ENCODE measurements at places on chromosomes 1 and 21.

DNA sequence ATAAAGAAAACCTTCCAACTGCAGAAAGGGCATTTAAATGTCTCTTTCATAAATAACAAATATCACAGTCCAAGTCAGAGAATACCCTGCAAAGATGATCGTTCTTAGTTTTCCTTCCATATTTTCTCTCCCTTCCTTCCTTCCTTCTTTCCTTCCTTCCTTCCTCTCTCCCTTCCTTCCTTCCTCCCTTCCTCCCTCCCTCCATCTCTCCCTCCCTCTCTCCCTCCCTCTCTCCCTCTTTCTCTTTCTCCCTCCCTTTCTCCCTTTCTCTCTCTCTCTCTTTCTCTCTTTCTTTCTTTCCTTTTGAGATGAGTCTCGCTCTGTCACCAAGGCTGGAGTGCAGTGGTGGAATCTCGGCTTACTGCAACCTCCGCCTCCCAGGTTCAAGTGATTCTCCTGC lies 29.0 kb upstream of the SCAF4 start:
- no peak for DNase-seq

- no peak for DNase-seq
Measured at GRCh38 chr1:110340207-110340468, 961 bp downstream of the RBM15 start.

DNA sequence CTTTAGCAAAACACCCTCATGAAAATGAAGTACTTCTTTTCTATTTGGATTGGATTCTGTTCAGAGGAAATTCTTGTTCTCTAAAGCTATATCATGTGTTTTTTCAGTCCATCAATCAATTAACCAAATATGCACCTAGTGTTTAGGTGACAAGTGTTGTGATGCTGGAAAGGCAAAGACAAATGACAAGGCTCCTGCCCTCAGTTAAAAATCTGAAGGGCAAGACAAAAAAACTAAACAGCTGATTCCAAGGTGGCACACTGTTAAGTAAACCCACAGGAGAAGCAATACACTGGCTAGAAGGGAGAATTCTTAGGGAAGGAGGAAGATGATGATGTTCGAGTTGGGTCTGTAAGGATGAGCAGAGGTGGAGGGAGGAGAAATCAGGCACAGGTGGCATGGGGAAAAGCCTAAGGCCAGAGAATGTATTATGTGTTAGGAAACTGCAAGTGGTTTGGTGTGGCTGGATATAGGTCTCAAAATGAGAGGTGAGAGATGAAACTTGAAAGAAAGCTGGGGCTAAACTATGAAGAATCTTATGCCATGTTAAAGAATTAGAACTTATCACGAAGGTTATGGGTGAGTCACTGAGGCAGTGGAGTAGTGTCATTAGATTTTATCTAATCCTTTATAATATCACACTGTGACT lies 51.8 kb upstream of the GFI1 start:
- peak; percentile 33 for DNase-seq

GRCh38 chr1:114122941-114123618 lies 30.6 kb downstream of the SYT6 start:
- peak; percentile 44 for DNase-seq

- DNase-seq: no peak
Measured at GRCh38 chr1:171173069-171173468, 12.0 kb upstream of the FMO2 start.

GRCh38 chr1:246691622-246692495 lies 32.4 kb upstream of the SCCPDH start:
- DNase-seq: no peak

DNA sequence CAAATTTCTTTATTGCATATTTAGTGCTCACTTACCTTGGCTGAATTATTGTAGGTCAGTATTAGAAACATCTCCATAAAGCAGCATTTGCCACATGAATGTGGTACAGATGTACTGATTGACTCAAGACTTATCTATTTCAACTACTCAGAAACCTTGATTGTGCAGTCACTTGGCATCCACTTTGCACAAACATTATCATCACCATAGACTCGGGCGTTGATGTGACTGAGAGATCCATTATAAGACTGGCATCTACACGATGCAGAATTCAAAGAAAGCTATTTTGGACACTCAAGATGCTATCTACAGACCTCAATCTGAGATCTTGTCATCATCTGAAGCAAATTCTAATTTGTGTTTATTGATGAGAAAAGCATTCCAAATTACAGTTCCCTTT lies 102.8 kb upstream of the USP25 start:
- DNase-seq: no peak

DNA sequence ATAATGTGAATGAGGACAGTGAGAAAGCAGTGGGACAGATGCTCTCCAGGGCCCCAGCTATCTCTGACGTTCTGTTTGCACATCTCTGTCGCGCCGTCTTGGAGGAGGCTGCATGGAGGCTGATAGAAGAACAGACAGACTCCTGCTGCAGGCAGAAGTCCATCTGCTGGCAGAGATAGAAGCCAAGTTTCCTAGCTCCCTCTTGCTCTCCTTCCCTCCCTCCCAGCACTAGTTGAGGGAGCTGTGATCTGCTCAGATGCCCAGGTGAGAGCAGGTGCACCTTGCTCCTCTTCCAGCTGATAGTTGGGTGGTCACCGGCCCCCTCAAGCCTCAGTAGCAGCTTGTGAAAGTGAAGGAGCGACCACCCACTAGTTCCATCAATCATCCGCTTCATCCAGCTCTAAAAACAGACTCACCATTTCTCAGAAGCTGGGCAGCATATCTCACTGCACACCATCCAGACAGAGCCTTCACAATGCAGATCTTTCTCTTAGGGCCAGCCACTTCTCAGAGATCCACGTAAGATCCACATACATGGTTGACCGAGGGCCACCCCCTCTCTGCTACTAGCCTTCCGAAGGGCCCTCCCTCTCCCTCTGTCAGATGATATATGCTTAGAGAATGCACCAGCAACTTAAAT lies 12.9 kb downstream of the LRRN2 start:
- DNase-seq: no peak

DNA sequence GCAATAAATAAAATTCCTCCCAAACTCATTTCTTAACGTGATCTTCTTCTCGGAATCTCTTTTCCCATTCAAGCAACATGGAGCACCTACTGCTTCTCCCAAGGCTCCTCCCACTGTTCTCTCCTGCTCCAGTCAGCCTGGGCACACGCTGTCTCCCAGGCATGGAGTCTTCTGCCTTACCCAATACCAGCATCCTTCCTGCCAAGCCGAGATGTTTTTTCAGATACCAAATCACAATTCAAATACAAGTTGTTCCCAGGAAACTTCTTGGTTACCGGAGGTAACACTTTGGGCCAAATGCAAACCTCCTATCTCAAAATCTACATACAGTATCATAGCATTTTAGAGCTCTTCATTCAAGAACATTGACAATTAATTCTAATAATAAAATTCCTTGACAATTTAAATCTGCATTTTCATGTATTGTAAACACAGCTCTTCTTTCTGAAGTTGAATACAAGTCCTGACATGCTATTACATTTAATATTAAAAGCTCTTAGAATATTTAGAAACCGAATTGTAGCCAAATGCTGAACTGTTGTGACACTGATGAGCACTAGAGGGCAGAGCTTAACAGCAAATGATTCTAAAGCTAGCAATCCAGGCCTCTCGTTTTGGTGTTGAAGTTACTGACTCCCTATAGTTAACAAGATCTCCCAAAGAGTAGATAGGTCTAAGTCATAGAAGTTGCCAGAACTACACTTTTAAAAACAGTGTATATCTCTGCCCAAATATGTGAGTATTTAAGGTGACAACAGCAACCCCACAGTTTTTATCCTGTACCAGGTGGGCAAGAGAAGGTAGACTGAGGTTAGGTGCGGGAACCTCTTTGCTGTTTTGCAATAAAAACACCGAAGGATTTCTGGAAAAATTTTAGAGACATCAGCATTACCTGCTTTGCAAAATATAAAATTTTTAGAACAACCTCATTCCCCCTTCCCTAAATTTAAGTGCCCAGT lies 52.3 kb downstream of the BCAR3 start:
- peak; percentile 44 for DNase-seq

- DNase-seq: no peak
Measured at GRCh38 chr1:100730130-100730529, 10.6 kb downstream of the VCAM1 start.

DNA sequence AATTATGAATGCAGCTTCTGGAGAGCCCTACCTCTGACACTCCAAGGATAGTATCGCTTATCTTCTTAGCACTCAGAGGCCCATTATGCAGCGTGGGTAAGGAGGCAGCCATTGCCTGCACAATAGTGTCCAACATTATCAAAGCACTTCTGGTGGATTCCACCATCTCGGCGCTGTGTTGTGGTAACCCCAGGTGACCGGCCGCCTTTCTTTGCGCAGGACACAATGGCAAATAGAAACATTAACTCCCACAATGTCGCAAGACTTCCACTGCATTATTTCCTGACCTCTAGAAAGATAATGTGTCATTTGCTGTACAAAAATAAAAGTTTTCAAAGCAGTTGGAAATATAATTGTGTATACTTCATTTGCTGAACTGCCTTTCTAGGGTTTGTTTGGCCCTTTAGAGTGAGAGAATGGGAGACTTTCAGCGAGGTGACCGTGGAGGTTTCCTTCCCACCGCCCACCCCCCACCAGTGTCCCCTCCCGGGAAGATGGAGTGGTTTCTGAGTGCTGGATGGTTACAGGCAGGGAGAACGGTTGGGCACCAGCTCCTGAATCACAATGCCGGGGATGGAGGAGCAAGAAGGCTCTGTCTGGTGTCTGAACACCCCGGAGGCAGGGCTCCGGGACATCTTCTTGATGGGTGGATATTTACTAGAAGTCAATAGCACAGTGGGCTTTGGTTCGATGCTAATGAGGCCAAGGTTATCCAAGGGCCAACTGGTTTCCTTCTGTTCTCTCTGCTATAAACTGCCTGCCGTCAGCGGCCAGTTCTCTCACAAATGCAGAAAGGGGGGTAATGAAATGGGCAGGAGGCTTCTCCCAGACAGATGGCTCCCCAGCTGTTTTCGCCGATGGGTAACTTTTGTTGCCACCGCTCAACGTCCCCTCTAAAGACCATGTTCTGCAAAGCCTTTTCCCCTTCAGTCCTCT lies 215.4 kb upstream of the PROX1 start:
- DNase-seq: no peak

DNA sequence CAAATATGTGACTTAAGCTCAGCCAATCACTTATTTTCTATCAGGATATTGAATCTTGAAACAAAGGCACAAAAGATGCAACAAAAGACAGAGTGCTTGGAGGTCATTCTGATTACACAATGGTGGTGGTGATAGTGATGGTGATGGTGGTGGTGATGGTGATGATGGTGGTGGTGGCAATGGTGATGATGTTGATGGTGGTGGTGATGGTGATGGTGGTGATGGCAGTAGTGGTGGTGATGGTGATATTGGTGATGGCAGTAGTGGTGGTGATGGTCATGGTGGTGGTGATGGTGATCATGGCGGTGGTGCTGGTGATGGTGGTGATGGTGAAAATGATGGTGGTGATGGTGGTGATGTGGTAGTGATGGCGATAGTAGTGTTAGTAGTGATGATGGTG lies 21.9 kb upstream of the TNR start:
- DNase-seq: no peak

GRCh38 chr1:197011614-197012013 lies 34.3 kb downstream of the CFHR5 start:
- DNase-seq: no peak

DNA sequence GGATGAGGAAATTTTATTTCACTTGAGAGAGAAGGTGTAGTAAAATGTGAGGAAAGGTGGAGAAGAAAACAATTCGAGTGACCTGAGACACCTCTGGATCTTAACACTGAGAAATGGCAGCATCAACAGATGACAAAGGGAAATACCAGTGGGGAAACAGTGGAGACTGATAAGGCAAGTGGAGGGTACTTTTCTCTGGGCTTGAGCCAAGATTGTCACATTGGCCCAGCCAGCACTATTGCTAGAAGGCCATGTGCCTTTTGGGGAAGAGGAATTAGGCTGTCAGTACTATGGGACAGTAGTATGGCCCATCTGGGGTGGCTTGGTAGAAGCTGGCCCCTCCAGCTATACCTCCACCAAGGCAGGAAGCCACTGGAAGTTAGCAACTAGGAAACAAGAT lies 8.4 kb downstream of the SYPL2 start:
- no peak for DNase-seq

DNA sequence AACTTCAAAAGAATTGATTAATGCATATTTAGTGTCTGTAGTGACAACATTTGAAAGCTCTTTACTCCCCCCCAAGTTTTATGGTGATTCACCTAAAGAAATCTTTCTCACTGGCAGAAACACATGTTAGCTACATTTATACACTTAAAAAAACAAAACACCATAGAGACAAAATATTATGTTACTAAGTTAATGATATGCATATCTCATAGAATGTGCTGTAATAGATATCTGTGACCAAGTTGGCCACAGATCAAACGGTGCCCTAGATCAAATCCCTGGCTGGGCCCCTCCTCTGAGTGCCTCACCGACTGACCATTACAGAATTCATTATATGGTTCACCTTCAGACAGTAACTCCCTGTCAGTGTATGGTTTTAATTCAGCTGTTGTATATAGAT lies 322.1 kb upstream of the LYPLAL1 start:
- DNase-seq: no peak

GRCh38 chr1:34762474-34763141 lies 3.1 kb downstream of the GJB4 start:
- no peak for DNase-seq

DNA sequence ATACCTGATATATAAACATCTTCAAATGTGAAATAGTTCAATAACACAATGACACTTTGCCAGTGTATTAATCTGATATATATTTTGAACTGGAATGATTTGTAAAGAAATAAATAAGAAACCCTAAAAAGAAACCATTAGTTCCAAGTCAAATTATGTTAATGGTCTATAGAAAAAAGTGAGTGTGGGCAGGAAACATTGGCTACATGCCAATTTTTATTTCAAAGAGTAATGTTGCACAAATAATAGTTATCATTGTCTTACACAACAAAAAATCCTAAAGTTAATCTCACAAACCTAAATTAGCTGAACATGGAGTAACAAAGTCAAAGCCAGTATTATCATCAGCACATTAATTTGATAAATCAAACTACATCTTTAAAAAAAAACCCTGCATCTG lies 37.9 kb upstream of the BATF3 start:
- DNase-seq: peak; percentile 33

GRCh38 chr1:8423269-8423691 lies 105.4 kb downstream of the SLC45A1 start:
- no peak for DNase-seq

DNA sequence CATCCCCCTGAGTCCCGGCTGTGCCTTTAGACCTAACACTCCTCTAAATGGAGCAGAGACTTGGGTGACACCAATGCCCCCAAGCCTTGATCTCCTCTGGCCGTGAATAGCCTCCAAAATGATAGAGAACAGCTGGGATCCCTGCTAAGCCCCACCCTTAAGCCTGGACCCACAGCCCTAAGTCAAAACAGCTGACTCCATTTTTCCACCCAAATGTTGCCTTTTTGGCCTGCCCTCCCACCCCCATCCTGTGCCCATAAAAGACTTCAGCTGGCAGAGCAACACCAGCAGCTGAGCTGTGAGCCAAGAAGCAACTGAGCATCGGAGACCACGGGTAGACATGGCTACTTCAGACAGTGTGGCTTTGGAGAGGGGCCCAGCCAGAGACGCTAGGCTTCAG lies 420.8 kb downstream of the NPHP4 start:
- DNase-seq: no peak

- DNase-seq: no peak
Measured at GRCh38 chr1:44293761-44294315, 61.2 kb downstream of the ERI3 start.
